ENCODE measurements at places on chromosomes 5 and 9.

GRCh38 chr9:94851892-94852291 is 125.4 kb downstream of the AOPEP start:
- no peak for DNase-seq

- no peak for DNase-seq
These were observed 34.3 kb upstream of the PRDM12 start for GRCh38 chr9:130630071-130630450.

GRCh38 chr5:173010547-173011464 is 27.2 kb downstream of the ATP6V0E1 start:
- DNase-seq, result no peak

- DNase-seq, result no peak
These were observed 50.9 kb downstream of the MRRF start for GRCh38 chr9:122315534-122315933.

DNA sequence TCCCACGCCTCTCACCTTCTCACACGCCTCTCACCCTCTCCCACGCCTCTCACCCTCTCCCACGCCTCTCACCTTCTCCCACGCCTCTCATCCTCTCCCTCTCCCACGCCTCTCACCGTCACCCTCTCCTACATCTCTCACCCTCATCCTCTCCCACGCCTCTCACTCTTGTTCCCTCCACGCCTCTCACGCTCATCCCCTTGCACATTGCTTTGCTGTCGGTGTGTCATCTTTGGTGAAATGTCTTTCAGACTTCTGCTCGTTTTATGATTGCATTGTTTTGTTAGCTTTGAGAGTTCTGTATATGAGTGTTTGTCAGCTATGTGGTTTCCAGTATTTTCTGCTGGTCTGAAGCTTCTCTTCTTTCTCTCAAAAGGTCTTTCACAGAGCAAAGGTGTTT is 102.7 kb downstream of the EHMT1 start:
- no peak for DNase-seq

- DNase-seq, result no peak
These were observed 486.7 kb downstream of the RAB3C start for GRCh38 chr5:59069438-59070079.

- DNase-seq, result no peak
These were observed 354.0 kb upstream of the CLINT1 start for GRCh38 chr5:158212917-158213316.

DNA sequence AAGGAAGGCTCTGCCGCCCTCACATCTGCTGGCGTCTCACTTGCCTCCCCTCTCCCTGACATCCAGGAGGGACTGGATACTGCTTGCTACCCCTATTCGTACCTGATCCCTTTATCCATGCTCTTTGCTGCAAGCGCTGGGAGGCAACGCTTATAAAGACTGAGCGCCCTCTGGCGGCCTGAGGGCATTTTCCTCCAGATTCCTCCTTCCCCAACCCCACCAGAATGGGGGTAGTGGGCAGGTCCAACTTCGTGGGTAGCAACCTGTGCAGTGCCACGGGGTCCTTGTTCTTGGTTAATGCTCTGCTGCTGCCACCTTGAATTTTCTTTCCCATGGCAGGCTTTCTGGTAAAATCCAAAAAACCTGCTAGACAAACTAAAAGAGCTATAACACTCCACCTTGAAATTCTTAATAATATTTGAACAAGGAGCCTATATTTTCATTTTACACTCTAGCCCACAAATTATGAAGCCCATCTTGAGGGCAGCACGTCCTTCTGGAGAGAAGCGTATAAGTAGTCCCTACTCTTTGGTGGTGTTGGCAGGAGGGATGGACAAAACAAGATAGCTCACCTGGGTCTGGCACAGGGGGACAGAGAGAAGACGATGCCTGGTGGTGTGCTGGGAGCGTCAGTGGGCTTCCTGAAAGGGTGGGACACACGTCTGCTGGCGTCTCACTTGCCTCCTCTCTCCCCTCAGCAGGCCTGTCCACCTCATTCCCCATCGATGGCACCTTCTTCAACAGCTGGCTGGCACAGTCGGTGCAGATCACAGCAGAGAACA is 52.5 kb downstream of the JADE2 start:
- DNase-seq, result peak; percentile 49

DNA sequence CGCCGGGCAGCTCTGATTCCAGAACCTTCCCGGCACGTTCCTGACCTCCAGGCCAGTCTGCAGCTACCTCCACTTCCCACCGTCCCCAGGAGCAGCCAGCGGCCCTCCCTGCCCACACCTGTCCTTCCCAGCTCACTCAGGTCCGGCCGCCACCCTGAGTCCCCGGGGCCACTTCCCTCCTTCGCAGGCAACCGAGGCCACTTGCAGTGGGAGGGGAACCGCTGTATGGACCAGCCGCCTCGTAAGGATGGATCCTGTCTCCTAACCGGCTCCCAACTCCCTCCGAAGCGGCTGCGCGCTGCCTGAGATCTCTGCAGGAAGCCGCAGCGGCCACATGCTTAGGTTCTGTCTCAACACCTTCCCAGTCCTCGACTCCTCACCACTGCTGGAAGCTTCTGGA is 7.5 kb downstream of the TMEM250 start:
- DNase-seq, result no peak

DNA sequence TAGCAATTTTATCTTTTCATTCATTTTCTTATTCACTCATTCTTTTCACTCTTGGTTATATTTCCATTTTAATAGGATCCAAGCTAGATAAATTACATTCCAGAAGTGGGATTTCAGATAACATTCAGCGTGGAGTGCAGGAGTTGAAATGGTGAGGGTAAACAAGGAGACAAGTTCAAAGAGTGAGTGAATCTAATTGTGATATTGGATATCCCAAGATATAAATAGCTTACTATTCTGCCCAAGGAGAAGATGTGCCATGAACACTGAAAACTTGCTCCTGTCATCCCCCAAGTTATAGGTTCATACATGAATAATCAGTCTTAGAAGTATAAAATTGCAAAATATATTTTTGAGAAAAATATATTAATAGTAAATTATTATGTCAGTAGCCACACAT is 459.3 kb downstream of the CETN3 start:
- DNase-seq, result no peak

DNA sequence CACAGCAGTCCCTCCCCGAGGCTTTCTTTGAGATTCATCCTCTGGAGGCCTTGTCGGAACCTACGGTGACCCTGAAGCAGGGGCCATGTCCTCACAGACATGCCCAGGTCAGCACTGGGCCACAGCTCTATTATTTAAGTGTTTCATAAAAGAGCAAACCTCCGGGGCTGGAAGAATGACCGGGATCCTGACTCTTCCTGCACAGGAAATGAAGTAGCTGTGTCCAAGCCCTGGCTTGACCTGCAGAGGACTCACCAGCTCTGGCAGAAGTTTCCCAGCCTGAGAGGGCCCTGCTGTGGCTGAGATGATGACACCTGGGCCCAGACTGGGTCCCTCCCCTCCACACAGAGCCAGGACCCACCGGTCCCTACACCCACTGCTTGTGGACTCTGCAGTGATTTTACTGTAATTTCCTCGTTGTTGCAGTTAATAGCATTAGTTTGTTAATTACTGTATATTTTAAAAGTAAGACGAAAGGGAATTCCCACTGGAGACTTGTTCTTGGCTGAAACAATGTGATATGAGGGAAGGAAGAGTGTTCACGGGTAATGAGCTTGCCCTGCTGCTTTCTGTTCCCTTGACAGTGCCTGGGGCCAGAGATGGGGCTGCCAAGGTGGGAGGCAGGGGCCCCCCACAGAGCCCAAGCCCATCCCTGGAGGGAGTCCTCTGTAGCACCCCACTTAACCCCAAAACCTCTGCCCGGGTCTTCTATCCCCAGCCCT is 72.2 kb downstream of the PCDH1 start:
- DNase-seq, result no peak

- peak; percentile 55 for DNase-seq
These were observed 83.3 kb downstream of the SUSD1 start for GRCh38 chr9:112091810-112092209.

DNA sequence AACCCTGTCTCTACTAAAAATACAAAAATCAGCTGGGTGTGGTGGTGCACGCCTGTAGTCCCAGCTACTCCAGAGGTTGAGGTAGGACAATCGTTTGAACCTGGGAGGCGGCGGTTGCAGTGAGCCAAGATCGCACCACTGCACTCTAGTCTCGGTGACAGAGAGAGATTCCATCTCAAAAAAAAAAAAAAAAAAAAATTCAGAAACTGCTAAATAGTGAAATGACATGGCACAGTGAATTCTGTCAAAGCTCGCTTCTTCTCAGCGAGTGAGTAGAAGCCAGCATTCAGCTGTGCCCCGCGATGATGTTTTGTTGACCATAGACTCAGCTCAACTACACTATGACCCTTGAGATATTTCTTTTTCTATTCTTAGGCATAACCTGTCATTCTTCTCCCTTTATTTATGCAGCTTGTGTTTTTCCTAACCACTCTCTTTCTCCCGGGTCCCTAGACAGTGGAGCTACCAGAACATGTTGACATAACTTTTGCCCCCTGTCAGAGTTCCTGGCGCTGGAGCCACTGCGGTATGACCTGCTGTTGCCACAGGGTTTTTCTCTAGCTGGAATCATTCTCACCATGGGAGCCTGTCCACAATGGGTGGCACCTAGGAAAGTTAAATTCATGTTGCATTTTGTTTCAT is 13.5 kb upstream of the IQGAP2 start:
- DNase-seq, result no peak

GRCh38 chr5:79567926-79568549 is 44.2 kb upstream of the TENT2 start:
- DNase-seq, result no peak

DNA sequence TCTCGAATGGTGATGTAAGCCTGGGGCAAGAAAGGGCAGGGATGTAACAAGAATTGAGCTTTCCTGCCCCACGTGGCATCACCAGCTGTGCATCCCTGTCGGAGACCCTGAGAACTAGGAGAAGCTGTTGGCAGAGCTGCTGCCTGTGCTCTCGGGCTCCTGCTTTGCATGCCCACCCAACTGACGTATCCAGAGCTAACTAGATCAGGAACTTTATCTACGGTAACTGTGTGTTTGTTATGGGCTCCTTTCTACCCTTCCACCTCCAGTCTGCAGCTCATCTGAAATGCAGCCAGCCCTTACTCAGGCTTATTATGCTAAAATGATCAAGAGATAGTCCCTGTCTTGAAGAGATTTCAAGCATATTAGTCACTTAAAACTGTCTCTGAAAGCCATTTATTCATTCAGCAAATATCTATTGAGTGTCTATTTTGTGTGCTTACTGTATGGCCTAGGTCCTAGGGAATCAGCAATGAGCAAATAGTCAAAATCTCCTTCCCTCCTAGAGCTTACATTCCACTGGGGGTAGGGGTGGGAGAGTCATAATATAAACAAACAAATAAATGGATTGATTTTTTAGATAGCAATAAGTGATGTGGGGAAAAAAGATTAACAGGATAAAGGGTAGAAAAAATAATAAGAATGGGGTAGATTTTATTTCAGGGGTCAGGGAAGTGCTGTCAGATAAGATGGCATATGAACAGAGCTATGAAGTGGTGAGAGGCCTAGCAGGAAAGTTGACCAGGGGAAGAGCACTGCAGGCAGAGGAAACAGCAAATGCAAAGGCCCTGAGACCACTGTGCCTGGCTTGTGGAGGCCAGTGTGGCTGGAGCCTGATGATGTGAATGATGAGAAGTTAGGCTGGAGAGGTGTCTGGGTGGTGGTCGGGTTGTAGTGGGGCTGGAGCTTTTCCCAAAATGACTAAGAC is 118.2 kb downstream of the GALNT10 start:
- DNase-seq, result no peak

- no peak for DNase-seq
These were observed 14.7 kb downstream of the TLN1 start for GRCh38 chr9:35717132-35717870.

DNA sequence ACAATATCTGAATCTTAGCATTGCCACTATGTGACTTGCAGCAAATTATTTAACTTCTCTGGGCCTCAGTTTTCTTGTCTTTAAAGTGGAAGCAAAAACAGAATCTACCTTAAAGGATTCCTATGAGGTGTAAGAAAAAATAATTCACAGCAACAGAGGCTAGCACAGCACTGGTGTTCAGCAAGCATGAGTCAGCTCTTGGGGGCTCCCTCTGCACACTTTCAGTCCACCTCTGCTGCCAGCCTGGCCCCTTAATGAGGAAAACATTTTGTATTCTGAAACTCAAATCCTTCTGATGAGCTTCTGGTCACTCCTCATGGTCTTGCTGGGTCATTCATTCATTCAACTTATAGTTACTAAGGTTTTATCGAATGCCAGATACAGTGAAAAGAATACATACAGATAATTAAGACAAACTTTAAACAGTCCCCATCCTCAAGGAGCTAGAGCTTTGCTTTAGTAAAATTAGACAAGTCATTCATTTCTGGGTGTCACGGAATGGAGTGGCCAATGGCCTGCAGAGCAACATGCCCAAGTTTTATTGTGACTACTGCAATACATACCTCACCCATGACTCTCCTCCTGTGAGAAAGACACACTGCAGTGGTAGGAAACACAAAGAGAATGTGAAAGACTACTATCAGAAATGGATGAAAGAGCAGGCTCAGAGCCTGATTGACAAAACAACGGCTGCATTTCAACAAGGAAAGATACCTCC is 26.8 kb upstream of the IQGAP2 start:
- DNase-seq, result no peak

- DNase-seq, result no peak
These were observed 212.4 kb downstream of the LRRC70 start for GRCh38 chr5:62791059-62791458.

- DNase-seq, result no peak
These were observed 25.1 kb upstream of the MELK start for GRCh38 chr9:36547598-36547997.

DNA sequence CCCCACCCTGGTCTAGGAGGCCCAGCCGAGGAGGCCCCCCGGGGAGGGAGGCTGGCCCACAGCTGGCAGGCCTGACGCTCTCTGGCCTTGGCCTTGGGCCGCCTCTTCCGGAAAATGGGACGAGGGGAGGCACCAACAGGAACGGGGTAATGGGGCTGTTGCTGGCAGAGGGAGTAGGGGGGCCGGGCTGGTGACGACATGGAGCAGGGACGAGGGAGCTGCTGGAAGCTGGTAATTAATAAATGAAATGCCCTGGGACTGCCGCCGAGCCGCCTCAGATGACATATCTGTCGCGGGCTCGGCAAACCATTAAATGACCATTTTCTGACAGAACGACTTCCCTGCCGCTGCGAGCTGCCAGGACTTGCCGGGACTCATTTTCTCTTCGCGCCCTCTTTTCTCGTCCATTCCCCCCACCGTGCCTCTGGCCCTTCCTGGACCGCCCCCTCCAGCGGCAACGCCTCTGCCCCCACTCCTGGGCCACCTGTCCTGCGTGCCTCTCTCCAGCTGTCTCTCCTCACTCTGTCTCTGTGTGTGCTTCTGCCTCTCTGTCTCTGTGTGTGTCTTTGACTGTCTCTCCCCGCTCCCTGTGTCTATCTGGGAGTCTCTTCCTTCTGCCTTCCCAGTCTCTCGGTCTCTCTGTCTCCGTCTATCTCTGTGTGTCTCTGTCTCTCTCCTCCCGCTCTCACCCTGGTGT is 215.7 kb downstream of the PAX5 start:
- DNase-seq, result no peak

- DNase-seq, result peak; percentile 4
These were observed 257.4 kb upstream of the TRPC7 start for GRCh38 chr5:136622747-136623146.

- no peak for DNase-seq
These were observed 17.2 kb upstream of the SIL1 start for GRCh38 chr5:139215107-139215975.

DNA sequence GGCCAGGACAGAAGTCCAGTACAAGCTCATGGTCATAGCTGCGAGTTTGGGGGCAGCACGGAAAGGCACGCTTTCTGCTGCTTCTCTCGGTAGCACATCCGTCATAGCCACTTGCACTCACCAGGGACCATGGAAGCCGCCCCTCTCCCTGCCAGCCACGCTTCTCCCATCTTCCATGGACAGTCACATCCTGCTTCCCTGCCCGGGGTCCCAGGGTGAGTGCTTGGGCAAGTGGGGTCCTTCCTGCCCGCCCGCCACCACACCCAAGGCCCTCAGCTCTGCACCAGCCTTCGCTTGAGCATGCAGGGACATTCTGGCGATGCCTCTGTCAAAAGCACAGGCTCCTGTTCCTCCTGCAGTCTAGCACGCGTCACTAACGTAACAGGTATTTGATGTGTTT is 13.1 kb upstream of the IRX2 start:
- DNase-seq, result no peak
